Nucleus accumbens (tissue), 56 donors: ENCODE measurements at places on chromosomes 7 and 10.

DNA sequence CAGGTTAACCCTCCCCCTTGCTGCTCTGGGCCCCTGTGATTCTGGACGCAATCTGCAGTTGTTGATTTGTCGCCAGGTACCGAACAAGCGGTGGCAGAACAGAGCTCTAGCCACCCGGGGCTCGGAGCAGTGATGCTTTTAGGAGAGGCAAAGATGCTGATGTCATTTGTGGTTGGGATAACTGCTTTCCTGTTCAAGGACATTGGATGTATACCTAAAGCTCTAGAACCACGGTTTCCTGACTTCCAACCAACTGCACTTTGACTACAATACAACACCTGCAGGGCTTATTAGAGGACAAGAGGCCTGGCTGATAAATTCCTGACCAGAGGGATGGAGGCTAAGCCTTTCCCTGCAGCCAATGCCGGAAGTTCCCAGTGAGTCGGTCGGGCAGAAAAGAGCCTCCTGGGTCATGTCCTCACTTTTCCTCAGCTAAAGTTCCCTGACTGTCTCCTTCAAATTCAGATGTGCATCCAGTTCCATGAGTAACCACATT is 6.5 kb upstream of the RBM20 start:
- DNase-seq: no peak

- peak; percentile 39 for DNase-seq
These were observed 121.0 kb downstream of the HIP1 start for GRCh38 chr7:75617634-75618234.

- DNase-seq: no peak
These were observed 9.8 kb downstream of the DHX32 start for GRCh38 chr10:125871338-125871737.

DNA sequence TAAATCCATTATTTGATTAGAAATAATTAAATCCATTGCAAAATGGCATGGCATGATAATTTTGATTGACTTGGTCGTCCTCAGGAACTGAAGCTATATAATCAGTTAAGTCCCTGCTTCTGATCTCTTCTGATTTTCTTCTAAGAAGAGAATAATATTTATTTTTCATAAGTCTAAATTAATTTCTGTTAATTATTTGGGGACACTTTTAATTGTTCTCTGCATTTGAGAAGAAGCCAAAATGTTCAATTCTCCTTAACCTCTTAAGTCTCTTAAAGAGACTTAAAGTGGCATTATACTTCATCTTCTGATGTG is 67.2 kb downstream of the CAV1 start:
- DNase-seq: no peak

DNA sequence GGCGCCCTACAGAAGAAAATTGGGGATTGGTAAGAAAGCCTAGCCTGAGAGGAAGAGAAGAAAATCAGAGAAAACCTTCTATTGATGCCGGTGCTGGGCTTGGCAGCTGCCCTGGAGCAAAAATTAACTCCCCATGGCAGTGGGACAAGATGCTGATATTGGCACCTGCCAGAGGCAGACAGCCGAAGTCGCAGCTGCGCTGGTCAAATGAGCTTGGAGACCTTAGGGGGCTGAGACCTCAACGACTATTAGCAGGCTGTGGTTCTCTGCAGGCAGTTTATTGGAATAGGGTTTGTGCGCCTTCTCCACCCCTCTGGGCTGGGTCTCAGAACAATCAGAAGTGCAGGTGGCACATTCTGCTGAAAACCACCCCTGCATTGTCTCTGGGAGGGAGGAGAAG is 213.7 kb downstream of the GFRA1 start:
- no peak for DNase-seq

DNA sequence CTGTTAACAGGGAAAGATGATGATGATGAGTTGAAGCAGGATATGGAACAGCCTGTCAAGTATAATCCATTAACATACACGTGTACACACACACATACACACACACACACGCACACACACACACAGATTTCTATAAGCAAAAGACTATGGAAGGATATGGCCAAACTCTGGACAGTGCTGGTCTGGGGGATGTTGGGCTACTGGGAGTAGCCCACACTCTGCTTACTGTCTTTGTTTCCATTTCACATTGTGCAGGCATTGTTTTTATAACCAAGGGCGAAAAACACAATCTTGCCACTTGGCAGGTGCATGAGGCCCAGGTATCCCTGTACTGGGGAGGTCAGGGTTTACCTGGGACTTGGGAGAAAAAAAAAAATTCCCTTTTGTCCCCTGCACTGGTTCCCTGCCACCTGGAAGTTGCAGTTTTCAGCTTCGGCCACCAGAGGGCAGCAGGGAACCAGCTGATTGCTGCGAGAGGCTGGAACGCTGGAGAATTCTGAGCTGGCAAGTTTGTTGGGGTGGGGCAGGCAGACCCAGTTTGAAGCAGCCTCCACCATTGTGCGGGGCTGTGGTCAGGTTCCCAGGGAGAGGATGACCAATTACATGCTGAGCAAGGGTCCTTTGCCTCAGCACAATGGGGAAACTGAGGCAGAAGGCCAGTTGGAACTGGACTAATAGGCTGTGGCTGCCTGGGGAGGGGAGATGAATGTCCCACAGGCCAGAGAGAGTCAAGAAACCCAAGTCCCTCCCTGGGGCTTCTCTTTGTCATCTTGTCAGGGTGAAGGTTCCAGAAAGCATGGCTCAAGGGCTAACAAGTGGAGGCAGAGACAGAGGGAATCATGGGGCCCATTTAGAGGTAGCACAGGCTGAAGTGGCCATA is 27.3 kb downstream of the PPIF start:
- peak; percentile 50 for DNase-seq

- no peak for DNase-seq
These were observed 6.2 kb downstream of the GPRIN2 start for GRCh38 chr10:46550076-46550790.

DNA sequence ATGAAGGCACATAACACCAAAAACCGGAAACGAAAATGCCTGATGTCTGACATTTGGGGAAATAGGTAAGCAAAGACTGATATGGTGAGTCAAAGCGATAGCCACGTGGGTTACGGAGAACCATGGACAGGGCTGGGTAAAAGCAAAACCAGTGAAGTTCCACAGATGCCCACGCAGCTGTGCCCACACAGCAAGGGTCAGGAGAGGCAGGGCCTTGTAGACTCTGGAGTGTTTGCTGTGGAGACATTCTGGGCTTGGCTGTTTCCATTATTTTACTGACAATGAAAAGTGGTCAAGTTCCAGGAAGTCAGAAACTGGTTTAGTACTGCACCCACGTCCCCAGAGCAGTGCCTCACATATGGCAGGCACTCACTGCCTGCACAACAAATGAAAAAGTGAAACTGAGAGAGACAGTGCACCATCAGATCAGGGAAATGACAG is 148.7 kb downstream of the ZMYND11 start:
- no peak for DNase-seq

DNA sequence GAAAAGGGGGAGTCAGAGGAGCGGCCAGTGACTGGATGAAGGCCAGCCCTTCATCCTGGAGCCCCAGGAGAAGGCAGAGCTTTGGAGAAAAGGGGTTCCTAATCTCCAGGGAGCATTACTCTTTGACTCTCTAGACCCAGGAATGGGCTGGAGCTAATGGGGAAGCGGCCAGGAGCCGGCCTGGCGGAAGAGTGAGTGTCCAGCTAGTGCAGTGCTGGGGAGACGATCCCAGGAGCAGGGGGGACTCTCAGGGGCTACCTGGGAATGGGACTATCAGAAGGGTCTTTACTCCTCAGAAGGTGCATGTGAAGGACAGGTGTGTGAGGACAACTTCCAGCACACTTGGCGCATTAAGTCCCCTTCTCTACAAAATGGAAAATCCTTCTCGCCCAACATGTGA is 2.4 kb upstream of the PAX2 start:
- DNase-seq: no peak

- no peak for DNase-seq
These were observed 83.0 kb upstream of the KAT6B start for GRCh38 chr10:74743401-74743800.

DNA sequence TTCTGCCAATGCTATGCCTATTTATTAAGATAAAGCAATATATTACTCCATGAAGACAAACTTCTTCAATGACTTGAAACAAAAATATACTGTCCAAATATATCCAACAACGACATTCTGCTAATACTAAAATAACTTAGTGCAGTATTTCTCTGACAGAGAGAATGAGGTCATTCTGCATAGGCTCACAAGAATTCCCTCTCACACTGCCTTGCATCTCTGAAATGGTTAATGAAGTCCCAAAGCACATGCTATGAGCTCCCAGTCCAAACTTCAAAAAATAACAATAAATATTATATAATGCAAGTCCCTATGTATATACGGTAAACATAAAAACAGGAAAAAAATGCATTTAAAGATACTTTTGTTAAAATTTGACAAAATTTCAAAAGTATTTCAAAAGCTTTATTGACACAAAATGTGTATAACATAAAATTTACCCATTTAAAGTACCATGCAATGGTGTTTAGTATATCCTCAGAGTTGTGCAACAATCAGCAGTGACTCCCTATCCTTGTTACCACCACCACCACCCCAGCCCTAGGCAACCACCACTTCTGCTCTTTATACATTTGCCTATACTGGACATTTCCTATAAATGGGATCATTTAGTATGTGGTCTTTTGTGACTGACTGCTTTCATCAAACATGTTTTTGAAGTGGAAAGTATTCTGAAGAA is 27.6 kb downstream of the CHCHD3 start:
- no peak for DNase-seq

DNA sequence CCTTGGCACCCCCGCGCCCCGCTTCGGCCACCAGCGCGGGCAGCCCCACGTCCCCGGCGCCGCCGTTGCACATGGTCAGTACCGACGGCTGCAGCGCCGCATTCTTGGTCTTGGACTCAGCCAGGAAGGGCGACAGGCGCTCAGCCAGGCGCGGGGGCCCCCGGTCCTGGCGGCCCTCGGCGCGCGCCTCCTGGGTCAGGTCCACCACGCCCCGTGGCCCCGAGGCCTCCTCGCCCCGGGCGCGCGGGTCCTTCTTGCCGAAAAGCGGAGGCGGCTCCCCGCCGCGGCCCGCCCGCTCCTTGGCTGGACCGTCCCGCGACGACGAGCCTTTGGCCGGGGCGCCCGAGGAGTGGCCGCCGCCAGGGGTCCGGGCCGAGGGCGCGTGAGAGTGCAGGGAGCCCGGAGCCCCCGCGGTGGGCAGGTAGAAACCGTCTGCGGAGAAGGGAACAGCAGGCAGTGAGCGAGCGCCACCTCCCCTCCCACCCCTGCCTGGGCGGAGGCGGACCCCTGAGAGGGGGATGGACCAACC is 34.7 kb downstream of the TNRC18 start:
- DNase-seq: no peak

DNA sequence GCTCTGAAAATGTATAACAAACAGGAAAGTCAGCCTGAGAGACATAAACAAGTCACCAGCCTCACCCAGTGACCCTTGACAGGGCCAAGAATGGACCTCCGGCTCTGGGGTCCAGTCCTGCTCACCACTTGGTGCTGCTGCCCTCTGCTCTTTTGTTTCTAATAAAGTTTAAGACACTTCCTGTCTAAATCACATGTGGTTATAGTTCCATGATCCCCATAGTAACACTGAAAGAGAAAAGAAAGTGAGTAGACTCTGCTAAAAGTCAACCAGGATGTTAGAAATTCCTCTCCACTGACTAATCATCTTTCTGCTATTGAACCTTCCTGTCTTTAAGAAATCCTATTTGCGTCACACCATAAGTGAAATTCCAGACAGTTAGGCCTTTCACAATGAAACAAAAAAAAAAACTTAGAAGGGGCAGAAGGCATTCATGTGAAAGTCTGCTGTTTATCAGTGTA is 179.2 kb upstream of the BET1 start:
- DNase-seq: no peak

- no peak for DNase-seq
These were observed 258.9 kb downstream of the KCNMA1 start for GRCh38 chr10:77378366-77379349.

- DNase-seq: no peak
These were observed 41.6 kb upstream of the RASGEF1A start for GRCh38 chr10:43308515-43308914.

- peak; percentile 10 for DNase-seq
These were observed 8.4 kb upstream of the LYZL2 start for GRCh38 chr10:30637881-30638467.

DNA sequence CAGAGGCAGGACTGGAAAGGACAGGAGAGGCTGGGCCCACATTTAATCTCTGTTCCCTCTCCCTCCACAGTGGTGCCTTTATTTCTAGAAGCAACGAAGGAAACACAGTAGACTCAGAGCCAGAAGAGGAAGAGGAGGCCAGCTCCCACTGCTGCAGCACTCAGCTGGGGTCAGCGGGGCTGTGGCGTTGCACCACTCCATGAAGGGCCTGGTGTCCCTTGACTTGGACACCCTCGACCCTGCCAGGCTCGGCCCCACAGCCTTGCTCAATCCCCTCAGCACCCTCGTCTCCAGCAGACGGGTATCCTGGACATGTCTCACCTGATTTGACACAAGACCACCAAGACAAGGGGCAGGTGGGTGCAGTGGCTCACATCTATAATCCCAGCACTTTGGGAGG is 38.8 kb downstream of the PRKAG2 start:
- DNase-seq: no peak

DNA sequence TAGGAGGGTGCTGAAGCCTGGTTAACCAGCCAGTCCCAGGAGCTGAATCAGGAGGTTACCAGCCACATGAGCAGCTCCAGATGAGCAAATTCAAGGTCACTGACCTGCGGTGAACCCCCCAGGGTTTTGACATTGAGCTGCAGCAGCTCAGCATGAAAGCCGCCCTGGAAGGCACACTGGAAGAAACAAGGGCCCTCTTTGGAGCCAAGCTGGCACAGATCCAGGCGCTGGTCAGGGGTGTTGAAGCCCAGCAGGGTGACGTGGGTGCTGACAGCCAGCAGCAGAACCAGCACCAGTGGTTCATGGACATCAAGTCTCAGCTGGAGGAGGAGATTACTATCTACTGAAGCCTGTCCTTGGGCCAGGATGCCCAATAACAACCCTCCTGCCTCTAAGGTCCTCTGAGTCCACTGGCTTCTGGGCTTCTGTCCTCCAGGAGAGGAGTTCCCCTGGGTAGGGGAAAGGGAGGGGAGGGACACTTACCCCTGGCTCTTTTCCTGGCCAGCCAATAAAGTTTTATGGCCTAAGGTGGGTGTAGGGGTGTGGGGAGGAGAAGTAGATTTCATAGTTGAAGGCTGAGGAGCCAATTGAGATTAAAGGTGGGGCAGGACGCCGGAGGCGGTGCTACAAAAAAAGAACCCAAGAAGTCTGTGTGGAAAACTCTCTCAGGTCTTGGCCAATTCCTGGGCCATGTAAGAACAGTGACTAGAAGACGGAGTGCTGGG is 29.4 kb upstream of the ATOH7 start:
- no peak for DNase-seq

DNA sequence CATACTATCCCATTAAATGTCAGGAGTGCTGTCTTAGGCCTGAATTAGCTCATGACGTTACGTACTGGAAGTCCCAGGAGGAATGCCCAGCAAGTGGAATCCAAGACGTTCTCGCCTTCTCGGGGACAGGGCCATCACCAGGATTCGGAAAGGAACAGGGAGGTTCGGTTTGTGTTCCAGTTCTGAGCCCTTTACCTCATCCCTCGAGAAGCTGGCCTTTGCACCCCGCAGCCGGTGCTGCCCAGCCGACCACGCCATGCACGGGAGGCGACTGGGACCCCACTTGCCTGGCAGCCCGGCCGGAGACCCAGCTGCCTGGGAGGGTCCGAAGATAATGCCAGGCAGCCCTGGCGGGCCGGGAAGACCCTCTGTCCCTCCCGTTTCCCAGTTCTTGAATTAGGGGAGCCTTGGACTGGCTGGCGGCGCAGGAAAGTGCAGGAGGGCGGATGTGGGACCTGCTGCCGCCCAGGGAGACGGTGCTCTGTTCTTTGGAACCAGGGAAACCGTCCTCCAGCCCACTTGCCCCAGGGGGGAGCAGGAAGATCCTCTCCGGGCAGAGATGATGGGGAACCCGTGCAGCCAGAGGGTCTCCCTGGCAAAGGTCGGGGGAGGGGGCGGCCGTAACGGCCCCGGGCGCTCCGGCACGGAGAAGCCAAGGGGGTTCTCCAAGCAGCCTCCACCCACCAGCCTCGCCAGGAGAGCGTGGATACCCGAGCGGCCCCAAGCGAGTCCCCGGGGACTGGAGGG is 671 bp upstream of the CHST3 start:
- no peak for DNase-seq
